Muscle of back (tissue), 13 donors: ENCODE measurements at places on chromosomes 11 and 22.

DNA sequence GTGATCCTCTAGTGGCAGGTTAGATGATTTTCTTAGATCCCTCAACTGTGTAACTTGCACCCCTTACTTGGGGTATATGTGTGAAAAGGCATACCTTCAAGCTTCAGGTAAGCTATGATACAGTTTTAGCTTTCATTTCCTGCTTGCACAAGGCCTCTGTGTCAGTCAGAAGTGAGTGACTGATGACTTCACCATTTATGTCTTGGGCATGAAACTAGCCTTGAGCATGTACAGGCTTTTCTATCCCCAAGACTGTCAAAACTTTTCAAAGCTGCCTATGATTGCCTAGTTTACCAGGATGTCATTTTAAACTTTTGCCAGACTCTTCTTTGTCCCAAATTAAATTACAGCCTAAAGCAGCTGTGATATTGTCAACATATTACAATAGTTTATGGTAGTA lies 286.1 kb upstream of the CNTN5 start:
- no peak for DNase-seq

- DNase-seq, result peak; percentile 60
Measured at GRCh38 chr11:119320776-119321524, 4.0 kb upstream of the MCAM start.

DNA sequence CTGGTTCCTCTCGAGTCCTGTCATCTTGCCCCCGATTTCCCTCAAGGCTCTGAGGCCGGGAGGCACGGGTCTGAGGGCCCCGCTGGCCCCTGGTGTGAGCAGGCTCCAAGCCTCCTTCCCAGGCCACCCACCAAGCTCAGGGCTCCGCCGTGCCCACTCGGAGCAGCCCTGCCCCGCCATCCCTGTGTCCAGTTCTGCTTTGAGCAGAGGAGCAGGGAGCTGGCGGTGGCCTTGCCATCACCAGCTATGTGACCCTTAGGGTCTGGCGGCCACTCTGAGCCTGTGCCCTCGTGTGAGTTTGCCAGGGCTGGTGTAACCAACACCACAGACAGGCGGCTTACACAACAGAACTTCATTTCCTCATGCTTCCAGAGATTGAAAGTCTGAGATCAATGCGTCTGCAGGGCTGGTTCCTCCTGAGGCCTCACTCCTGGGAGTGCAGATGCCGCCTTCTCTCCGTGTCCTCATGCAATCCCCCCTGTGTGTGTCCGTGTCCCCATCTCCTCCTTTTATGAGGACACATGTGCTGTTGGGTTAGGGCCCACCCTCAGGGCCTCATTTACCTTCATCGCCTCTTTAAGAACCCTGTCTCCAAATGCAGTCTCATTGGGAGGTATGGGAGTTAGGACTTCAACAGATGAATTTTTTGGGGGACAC lies 36.5 kb upstream of the CELSR1 start:
- no peak for DNase-seq

- DNase-seq, result peak; percentile 20
Measured at GRCh38 chr11:29343465-29344333, 673.1 kb downstream of the KCNA4 start.

GRCh38 chr11:117879516-117880480 lies 3.3 kb upstream of the FXYD6 start:
- no peak for DNase-seq

GRCh38 chr22:45455621-45456020 lies 42.1 kb downstream of the RIBC2 start:
- DNase-seq, result no peak

DNA sequence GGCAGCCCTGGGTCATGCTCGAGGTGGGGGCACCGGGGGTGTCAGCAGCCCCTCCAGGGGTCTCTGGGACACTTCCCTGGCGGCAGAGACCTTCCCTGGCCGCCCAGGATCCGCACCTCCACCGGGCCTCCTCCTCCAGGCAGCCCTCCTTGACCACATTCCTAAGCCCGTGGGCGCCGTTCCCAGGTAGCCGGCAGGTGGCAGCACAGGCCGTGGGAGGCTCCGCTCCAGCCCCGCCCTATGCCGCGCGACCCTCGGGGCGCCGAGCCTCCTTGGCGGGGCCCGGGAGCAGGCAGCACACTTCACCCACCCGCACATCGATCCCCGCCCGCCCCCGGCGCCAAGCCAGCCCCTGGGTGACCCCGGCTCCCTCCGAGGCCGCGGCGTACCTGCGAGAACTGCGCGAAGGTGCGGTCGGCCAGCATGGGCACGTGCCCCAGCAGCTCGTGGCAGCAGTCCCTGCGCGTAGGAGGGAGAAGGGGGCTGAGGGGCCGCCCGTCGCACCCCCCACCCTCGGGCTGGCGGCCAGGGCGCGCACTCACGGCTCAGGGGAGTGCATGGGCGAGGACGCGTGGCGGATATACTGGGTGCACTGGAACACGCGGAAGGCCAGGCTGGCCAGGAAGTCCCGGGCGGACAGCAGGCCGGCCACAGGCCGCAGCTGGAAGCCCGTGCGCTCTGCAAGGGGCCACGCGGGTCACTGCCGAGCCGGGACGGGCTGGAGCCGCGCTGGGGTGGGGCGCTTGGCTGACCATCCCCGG lies 5.3 kb upstream of the INS start:
- no peak for DNase-seq

GRCh38 chr11:111777094-111778046 lies 11.2 kb upstream of the PPP2R1B start:
- peak; percentile 88 for DNase-seq
